ENCODE measurements at places on chromosomes 2 and 18.

GRCh38 chr2:55887901-55888624 lies 35.5 kb downstream of the EFEMP1 start:
- H3K4me3 ChIP-seq: no peak overlapping the region
- peaks cover 33% of the 10 kb centered on the region for H3K4me1 ChIP-seq
- DNase-seq: no peak
- H3K27me3 ChIP-seq: no peaks in the 10 kb centered on the region

DNA sequence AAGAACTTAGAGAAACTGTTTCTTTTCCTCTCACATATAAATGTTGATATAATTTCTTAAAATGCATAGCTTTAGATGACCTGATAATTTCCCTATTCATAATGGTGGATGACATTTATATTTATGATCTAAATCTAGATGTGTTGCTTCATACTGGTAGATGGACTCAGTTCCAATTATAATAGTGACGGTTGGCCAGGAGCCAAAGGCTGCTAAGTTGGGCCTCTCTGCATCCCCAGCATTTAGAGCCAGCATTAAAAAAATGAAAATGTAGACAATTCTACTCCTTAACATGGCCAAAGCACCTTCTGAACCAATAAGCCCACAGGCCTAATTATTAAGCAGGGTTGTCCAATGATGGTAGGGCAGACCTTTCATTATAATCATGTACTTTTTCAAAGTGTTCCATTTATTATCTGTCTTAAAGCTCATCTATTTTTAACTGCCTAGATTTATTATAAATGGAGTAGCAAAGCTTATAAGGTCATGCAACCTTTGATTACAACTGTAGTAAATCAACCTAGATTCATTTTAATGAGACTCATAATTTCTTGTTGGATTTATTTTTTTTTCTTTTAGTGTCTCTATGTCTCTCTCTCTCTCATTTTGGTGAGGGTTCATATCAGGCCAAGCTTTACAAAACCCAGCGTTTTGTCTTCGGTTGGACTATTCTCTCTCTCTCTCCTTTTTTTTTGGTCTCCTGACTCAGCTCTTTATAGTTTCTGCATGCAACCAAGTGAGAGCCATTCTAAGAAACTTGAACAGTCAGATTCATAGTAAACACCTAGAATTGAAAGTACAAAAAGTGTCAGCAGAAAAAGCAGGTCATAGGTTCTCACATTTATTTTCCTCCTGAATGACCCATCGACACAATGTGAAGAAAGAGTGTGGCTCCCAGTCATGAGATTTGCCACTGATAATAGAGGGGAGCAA lies 2016.1 kb upstream of the PIK3C3 start:
- H3K4me3 ChIP-seq: no peak overlapping the region
- no peaks in the 10 kb centered on the region for H3K36me3 ChIP-seq
- peak; percentile 11 for DNase-seq
- H3K4me1 ChIP-seq: no peaks in the 10 kb centered on the region
- H3K27me3 ChIP-seq: no peaks in the 10 kb centered on the region

GRCh38 chr2:137221797-137222492 lies 456.6 kb downstream of the THSD7B start:
- no peaks in the 10 kb centered on the region for H3K27me3 ChIP-seq
- no peaks in the 10 kb centered on the region for H3K36me3 ChIP-seq
- no peak overlapping the region for H3K27ac ChIP-seq
- no peaks in the 10 kb centered on the region for H3K4me1 ChIP-seq

DNA sequence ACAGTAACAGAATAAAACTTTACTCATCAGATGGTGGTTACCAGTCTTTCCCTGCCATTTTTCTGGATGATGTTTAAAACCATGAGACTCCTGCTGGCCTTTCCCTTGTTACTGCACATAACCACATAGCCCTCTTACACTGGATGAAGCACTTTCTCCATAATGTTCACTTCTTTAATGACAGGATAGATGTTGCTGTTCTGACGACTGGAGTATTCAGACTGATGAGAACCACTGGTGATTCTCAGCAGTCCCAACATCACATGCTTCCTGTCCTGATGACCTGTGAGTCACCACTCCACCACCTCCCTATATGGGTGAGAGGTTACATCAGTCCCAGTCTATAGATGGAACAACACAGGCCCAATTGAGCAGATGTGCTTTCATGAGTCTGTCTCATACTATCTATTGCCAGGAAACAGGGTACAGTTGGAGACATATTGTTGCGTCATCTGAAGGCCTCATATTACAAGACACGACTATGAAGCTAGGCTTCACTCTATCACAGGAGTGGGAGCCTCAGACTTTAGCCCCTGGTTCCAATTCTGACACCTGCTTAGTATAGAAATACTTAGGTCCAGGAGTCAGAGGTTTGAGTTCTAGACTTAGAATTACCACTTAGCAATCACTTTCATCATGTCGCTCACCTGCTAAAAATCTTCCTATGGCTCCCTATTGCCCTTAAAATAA lies 145.7 kb upstream of the KLF7 start:
- no peaks in the 10 kb centered on the region for H3K36me3 ChIP-seq
- H3K4me1 ChIP-seq: peaks cover 21% of the 10 kb centered on the region
- H3K27me3 ChIP-seq: no peaks in the 10 kb centered on the region
- no peak overlapping the region for H3K4me3 ChIP-seq

GRCh38 chr18:23958036-23958435 lies 56.5 kb upstream of the TTC39C start:
- H3K27ac ChIP-seq: no peak overlapping the region
- no peak overlapping the region for H3K4me3 ChIP-seq
- no peaks in the 10 kb centered on the region for H3K4me1 ChIP-seq
- no peaks in the 10 kb centered on the region for H3K27me3 ChIP-seq
- peaks cover 5% of the 10 kb centered on the region for H3K36me3 ChIP-seq
- no peak for DNase-seq

GRCh38 chr18:37084912-37085311 lies 256.0 kb downstream of the KIAA1328 start:
- H3K27me3 ChIP-seq: no peaks in the 10 kb centered on the region
- H3K27ac ChIP-seq: no peak overlapping the region
- DNase-seq: no peak
- H3K36me3 ChIP-seq: no peaks in the 10 kb centered on the region
- H3K4me1 ChIP-seq: no peaks in the 10 kb centered on the region

- no peaks in the 10 kb centered on the region for H3K36me3 ChIP-seq
- no peaks in the 10 kb centered on the region for H3K27me3 ChIP-seq
- no peak for DNase-seq
- H3K27ac ChIP-seq: no peak overlapping the region
- H3K4me3 ChIP-seq: no peak overlapping the region
Observed at GRCh38 chr2:215970425-215970824, 42.9 kb downstream of the MREG start.

- peak; percentile 20 for DNase-seq
- peaks cover 86% of the 10 kb centered on the region for H3K27me3 ChIP-seq
- no peaks in the 10 kb centered on the region for H3K36me3 ChIP-seq
- no peak overlapping the region for H3K27ac ChIP-seq
Observed at GRCh38 chr2:240819126-240819857, 727 bp downstream of the KIF1A start.

DNA sequence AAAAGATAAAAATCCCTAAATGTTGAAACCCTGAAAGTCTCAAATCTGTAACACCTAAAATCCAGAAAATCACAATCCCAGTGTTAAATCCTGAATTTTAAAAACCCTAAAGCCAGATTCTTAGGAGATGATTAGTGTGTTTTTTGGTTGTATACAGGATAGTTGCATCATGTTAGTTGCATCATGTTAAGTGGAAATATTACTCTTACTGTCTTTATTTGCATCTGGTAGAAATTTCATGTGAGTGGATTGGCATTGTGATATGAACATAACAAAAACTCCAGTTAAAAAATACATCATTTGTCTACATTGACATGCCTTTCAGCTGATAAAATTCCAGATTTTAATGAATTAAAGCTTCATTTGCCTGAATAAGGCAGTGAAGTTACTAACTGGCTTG lies 683.1 kb upstream of the ACVR2A start:
- no peaks in the 10 kb centered on the region for H3K36me3 ChIP-seq
- H3K27ac ChIP-seq: no peak overlapping the region
- no peaks in the 10 kb centered on the region for H3K4me1 ChIP-seq
- H3K4me3 ChIP-seq: no peak overlapping the region
- DNase-seq: no peak

- H3K27me3 ChIP-seq: no peaks in the 10 kb centered on the region
- H3K4me1 ChIP-seq: peaks cover 22% of the 10 kb centered on the region
- no peak overlapping the region for H3K27ac ChIP-seq
- H3K36me3 ChIP-seq: no peaks in the 10 kb centered on the region
Observed at GRCh38 chr18:13455960-13456481, 237.5 kb downstream of the LDLRAD4 start.

DNA sequence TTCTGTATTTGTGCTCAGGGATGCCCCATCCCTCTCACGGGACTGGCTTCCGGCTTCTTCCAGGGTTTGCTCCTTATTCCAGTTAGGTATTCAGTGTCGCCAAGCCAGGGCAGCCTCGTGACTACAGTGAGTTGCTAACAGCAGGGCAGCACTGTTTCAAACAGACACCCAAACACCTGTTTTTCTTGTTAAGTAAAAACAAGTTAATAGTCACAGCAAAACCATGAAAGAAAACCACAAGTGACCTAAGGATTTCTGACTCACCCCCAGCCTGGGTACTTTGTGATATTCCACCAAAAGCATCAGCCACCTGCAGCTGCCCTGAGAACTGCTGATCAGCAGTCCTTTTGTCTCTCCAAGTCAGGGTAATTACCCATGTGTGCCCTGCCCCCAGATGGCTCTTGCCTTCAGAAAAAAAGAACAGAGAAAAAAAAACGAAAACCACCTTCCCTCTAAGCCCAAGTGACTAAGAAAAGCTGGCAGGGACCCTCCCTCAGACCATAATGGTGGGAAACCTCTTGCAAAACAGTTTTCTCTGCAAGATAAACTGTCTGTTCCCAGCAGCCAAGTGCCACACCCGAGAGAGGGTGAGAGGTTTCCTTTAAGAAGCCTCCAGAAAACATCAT lies 178.2 kb downstream of the ANAPC1 start:
- no peaks in the 10 kb centered on the region for H3K36me3 ChIP-seq
- H3K27ac ChIP-seq: peak overlapping the region; percentile 39
- no peak overlapping the region for H3K4me3 ChIP-seq
- H3K27me3 ChIP-seq: no peaks in the 10 kb centered on the region
- DNase-seq: no peak

- H3K4me3 ChIP-seq: no peak overlapping the region
- no peak overlapping the region for H3K27ac ChIP-seq
- H3K27me3 ChIP-seq: no peaks in the 10 kb centered on the region
Observed at GRCh38 chr2:88739985-88740600, 48.6 kb downstream of the RPIA start.

- no peaks in the 10 kb centered on the region for H3K36me3 ChIP-seq
- H3K27ac ChIP-seq: peak overlapping the region; percentile 94
- H3K4me1 ChIP-seq: peaks cover 49% of the 10 kb centered on the region
- peak overlapping the region; percentile 85 for H3K4me3 ChIP-seq
- no peaks in the 10 kb centered on the region for H3K27me3 ChIP-seq
Observed at GRCh38 chr2:62706721-62707521, 1.4 kb downstream of the EHBP1 start.

DNA sequence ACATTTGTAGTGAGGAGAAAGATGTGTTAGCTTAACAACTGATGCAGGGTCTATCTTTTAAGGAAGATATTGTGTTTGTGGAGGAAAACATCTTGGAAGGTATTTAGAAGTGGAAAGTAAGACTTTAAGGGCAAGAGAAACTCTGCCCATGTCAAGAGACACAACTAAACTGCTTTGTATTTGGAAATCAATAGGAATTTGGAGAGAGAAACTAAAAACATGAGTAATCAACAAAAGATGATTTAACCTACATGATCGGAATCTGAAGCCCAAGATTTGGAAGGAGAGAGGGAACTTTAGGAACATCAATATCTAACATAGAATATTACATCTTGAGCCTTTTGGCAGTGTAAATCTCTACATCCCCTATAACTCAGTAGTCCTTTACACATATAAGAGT lies 184.2 kb upstream of the COL3A1 start:
- no peaks in the 10 kb centered on the region for H3K27me3 ChIP-seq
- no peak overlapping the region for H3K27ac ChIP-seq
- H3K36me3 ChIP-seq: no peaks in the 10 kb centered on the region
- no peak for DNase-seq
- no peak overlapping the region for H3K4me3 ChIP-seq

- H3K36me3 ChIP-seq: no peaks in the 10 kb centered on the region
- H3K4me3 ChIP-seq: no peak overlapping the region
- H3K27ac ChIP-seq: peak overlapping the region; percentile 34
- H3K4me1 ChIP-seq: peaks cover 23% of the 10 kb centered on the region
- H3K27me3 ChIP-seq: no peaks in the 10 kb centered on the region
Observed at GRCh38 chr2:23563673-23564614, 179.0 kb downstream of the KLHL29 start.

Data from stomach (tissue), 19 donors.